Activated CD8-positive, alpha-beta memory T cell treated with anti-CD3 and anti-CD28 coated beads, Interleukin-2, amount 50 U/mL, for 4 hours (primary cell): ENCODE measurements at places on chromosomes 16 and 17.

DNA sequence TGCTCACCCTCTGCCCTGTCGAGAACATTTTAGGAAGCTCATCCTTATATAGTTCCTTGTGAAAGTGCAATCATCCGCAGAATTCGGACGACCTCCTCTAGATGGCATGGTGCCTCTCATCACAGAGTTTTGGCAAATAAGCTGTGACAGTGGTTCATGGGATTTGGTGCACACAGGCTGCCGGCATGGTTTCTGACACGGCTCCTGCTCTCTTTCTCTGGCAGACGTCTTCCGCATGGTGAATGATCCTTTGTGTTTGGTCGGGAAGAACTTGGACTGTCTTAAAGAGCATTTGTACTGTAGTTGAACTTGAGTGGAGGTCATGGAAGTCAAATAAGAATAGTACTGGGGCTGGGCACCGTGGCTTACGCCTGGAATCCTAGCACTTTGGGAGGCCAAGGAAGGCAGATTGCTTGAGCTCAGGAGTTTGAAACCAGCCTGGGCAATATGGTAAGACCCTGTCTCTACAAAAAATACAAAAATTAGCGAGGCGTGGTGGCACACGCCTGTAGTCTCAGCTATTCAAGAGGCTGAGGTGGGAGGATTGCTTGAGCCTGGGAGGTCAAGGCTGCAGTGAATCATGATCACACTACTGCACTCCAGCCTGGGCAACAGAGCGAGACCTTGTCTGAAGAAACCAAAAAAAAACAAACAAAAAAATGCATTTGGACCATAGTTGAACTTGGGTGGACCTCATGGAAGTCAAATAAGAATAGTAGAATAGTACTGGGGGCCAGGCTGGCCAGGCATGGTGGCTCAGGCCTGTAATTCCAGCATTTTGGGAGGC, 34.7 kb upstream of the NAT9 start:
- DNase-seq: no peak

DNA sequence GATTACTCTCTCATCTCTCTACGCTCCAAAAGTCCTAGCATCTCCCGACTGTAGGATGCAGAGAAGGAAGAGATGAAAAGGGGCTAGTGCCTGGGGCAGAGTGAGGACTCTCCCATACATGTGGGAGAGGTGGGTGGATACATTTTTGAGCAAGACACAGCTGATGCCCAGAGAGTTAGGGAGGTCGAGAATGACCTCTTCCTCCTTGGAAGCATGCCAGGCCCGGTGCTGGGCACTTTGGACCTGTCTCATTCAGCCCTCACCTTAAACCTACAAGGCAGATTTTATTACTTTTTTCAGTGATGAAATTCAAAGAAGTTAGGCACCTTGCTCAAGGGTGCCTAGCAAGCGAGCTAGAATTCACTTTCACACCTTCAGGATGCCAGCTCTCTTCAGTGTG, 38.2 kb downstream of the WSCD1 start:
- no peak for DNase-seq

DNA sequence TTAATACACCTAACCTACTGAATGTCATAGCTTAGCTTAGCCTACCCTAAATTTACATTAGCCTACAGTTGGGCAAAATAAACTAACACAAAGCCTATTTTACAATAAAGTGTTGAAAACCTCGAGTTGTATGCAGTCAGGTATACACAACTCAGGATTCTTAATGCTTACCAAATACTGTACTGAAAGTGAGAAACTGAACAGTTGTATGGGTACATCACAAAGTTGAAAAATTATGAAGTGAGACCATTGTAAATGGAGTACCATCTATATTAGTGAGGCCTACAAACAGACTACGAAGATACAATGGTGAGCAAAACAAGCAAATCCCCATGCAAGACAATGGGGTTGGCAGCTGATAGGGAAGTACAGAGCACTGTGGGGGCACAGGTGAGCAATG, 79.7 kb downstream of the VAT1L start:
- no peak for DNase-seq

- peak; percentile 62 for DNase-seq
Measured at GRCh38 chr17:67293251-67294203, 48.5 kb upstream of the HELZ start.

DNA sequence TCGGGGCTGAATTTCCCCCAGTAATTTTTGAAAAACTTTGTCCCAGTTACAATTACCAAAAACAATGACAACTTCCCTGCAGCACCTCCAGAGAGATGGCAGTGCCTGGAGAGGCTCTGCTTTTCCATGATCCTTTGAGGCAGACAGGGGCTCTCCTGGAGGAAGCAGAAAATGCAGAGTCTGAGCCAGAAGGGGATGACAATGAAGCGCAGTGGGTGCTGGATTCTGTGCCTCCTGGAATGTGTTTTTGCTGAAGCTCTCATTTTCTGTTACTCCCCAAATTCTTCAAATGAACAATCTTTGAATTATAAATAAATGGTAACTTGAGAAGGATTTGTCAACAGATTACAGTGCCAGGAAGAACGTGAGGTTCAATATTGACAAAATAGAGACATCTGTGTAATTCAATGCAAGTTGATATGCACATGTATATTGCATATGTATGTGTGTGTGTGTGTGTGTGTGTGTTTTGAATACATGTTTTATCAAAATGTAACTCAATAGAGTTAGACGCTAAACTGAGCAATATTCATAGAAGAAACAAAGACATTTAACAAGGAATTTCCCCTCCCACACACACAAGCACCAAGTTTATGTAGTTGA, 9.7 kb upstream of the RUSF1 start:
- no peak for DNase-seq

- no peak for DNase-seq
Measured at GRCh38 chr16:48180868-48181480, 25.2 kb upstream of the ABCC12 start.

DNA sequence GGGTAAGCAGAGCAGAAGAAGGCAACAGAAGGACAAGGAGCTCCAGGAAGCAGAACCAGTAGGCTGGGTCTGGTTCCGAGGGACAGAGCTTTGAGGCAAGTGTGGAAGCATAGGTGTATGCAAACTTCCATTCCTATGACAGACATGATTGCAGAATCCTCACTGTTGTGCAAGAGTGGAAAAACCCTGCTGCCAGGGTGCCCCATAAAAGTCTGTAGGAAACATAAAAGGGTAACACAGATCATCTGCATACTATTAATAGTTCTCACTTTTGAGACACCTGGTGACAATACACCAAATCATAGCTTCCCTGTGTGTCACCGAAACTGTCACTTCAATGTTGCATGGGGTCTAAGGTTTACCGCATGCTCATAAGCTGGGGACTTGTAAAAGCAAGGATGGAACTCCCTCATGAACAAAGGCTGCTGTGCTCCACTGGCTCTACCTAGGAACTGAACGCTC, 39.7 kb downstream of the ARHGAP17 start:
- DNase-seq: no peak

DNA sequence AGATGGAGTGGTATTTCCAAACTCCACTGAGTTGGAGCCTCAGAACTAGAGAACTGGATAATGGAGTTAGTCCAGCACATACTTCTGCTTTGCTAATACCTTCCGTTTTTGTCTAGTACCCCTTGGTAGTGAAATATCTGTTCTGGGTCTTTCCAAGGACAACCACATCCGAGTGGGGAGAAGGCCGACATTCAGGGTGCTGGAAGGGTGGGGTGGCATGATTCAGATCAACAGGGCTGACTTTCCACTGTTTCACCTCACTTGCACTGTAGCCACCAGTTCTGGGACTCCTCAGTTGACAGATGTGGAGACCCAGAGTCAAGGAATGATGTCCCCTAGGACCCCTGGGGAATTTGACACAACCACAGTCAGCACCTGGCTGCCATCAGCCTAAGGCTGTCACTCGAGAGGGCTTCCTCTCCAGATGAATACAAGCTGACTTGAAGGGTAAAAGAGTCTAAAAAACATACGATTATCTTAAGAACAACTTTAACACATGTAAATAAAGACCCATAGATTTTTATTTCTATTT, 84.8 kb upstream of the HNF1B start:
- no peak for DNase-seq

GRCh38 chr17:27545562-27546229, 85.3 kb upstream of the LGALS9 start:
- DNase-seq: no peak

- no peak for DNase-seq
Measured at GRCh38 chr17:6479622-6480302, 35.5 kb downstream of the PIMREG start.

GRCh38 chr16:24509536-24509935, 29.8 kb upstream of the RBBP6 start:
- DNase-seq: no peak

DNA sequence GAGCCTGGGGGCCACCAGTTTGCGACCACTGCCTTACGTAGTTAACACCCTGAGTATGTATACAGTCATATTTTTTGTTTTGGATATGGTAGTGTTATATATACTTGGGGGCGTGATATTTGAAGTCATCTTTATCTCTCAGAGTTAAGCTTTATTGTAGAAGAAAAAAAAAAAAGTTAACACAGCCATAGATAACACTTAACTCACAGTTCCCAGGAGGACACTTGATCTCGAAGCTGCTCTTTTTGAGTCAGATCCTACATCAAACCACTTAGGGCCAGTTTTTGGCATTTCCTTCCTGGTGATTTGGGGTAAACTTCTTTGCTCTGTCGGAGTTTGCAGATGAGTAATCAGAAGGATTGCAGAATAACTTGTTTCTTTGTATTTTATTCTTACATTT, 5.8 kb downstream of the ITPRIPL2 start:
- no peak for DNase-seq
